Naive thymus-derived CD8-positive, alpha-beta T cell (primary cell): ENCODE measurements at places on chromosomes 12 and 14. TPM values are rescaled to one million over a fixed set of nuclear protein-coding genes. Genes with fewer than 3 reads are reported as not detected.

- no peak for DNase-seq
Measured at GRCh38 chr12:96294831-96295230, 100.7 kb downstream of the ELK3 start.

DNA sequence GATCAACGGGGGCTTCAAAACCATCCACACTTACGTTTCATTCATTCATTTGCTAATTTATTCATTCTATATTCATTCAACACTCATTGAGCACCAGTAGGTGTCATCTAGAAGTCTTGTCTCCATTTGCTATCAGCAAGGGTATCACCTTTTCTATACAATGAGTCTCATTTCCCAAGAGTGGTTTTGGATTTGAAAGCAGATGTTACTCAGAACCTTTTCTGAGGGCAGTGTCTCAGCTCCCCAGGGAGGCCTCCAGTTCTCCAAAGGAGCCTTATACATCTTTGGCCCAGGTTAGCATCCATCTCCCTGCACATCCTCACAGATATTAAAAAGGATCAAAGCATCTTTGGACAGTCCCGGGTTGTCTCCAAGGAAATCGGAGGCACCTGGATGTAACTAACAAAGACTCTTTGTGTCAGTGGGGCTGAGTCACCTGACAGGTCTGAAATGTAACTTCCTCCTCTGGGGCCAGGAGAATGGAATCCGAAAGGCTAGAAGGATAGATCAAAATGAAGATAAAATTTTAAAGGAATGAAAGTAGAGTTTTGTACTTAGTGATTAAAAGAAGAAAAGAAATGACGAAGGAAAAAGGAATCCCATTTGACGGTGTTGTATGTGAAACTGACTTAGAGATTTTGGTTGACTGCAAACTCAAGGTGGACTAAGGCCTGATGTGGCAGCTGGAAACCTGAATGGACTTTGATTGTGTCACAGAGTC is 103.0 kb downstream of the VCPKMT start:
- no peak for DNase-seq

DNA sequence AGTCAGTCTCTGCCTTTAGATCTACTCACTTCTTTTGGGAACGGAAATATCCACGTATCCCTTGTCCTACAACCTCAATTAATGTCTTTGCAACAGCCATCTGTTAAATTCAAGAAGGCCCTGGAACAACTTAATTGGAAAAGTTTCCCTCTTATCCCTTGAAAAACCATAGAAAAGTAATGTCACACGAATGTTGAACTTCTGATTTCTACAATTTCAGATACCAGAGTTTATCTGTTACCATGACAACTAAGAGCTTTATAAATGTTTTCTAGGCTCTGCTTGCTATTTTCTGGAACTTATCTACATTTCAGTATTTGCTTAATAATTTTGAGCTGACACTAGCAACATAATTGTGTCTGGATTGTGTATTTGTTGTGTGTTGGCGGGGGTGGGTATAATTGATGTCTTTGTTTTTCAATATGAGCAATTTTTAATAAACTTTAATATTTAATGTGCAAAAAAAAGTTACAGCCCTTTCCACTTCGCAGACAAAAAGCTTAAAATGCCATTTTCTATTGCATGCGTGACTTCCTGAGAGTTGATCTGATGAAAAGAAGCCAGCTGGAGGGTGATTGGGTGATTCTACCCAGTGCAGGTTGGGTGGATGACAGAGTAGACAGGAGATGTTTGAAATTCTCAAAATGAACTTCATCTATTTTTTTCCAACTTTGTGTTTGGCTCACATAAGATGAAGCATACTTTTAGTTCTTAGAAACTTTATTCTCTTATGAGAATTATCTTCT is 11.8 kb upstream of the EDDM3A start:
- DNase-seq: no peak

- no peak for DNase-seq
Measured at GRCh38 chr14:31024010-31024480, 1.4 kb upstream of the AP4S1 start.

- DNase-seq: peak; percentile 32
Measured at GRCh38 chr12:103441437-103442181, 54.2 kb downstream of the C12orf42 start.

DNA sequence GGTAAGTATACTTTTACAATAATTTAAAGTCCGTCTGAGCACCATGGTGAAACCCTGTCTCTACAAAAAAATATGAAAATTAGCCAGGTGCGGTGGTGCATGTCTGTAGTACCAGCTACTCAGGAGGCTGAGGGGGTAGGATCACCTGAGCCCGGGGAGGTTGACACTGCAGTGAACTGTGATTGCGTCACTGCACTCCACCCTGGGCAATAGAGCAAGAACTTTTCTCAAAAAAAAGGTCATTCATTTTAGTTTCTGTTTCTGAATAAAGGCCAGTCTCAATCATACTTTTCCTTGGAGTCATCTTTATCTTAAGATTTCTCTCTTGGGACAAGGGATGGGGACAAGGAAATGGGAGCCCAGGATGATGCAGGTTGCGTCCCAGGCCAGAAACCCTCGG is 12.9 kb downstream of the ANKRD13A start:
- DNase-seq: peak; percentile 46

DNA sequence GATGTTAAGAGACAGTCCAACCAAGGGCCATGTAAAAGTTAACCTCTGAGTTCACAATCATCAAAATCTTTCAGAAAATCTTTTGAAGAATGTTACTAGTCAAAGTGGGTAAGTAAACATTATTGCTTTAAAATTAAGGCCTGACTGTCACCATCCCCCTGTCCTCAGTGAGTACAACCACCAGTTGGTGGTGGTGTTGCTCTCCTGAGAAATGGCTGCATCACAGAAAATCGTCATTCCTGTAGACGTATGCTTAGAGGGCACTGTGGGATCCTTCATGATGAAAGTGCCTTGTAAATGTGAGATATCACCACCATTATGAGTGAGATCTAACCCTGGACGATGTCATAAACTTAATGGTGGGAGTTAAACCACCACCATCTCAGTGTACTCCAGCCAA is 451.2 kb downstream of the RPS29 start:
- DNase-seq: no peak

DNA sequence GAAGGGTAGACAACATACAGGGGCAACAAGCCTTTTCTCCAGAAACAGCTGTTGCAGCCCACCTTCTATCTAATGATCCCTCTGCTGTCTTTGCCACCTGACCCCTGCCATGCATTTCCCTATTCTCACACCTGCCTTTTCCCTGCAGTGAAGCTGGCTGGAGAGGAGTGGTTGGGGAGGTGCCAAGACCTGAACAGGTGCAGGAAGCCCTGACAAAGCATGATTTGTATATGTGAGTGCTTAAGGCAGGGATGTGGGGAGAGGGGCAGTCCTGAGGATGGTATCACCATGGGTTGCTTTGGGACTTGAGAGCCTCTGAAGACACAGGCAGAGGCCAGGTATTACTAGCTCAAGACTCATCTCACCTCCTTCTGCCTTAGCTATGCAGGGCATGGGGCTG is 2.9 kb upstream of the PFDN5 start:
- DNase-seq: no peak

- no peak for DNase-seq
Measured at GRCh38 chr12:62347922-62348650, 87.9 kb downstream of the USP15 start.

- no peak for DNase-seq
Measured at GRCh38 chr14:95707327-95707726, 6.6 kb downstream of the TCL1A start.

DNA sequence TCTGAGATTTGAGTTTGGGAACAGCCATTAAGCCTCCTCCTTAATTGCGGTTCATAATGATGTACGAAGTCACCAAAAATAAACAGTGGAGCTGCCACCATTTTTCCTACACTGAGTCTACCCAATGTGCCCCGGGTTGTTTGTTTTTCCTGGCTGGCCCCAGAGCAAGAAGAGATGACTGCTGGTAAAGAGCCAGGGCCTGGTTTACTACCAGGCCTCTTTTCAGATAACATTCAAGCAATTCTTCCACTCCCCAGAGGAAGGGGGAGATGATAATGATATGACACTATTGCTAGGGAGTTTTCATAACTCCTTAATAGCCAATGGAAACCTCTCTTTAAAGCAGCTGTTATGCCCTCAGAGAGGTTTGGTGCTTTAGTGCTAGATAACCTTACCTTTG is 42.3 kb downstream of the BRAP start:
- DNase-seq: no peak

- no peak for DNase-seq
Measured at GRCh38 chr14:23556700-23557440, 799 bp downstream of the THTPA start.

- no peak for DNase-seq
Measured at GRCh38 chr14:29062976-29063375, 296.4 kb downstream of the FOXG1 start.

- DNase-seq: no peak
Measured at GRCh38 chr12:49961993-49962764, 507 bp downstream of the AQP5 start.

DNA sequence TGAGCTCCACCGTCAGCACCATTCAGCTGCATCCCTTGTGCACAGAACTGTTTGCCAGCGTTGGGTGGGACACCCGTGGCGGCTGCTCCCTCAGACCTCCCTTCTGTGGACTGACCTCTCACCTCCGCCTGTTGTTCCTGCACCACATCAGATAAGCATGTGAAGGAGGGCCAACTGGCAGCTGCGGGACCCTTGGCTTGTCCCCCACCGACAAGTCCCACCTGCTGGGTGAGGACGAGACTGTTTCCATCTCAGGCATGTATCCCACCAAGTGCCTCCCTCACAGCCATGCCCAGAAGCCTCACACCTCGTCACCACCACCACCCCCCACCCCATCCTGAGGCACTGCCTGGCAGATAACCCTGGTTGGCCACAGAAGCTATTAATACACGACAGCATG is 18.6 kb upstream of the TEAD4 start:
- DNase-seq: no peak

DNA sequence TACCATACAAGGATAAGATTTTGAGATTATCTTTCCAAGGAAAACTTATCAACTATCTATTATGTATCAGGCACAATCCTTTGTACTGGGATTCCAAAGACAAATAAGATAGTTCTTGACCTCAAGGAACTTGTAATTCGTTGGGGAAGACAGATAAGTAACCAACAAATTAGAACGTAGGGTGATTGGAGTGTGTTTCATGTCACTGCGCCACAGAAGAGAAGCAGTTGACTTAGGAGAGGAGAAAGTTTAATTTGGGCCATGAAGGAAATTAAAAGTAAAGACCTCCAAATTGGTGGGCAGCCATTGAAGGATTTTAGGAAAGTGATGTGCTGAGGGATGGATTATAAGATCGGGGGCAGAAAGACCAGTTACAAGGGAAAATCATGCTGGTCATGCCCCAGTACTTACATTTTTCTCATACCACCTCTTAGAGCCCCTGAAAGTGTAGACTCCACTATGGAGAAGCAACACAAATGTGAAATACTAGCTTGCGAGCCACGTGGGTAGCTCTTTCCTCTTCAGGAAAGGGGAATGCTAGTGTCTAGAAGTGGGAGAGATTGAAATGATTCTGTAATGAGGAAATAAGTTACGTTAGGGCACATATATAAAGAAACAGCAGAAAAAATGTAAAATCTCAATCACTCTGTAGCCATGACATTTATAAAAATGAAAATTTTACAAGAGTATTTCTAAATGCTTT is 148.7 kb downstream of the ETV6 start:
- DNase-seq: no peak

Gene DEPDC4
- 0.81 TPM for total RNA-seq

Gene SSTR1
- total RNA-seq: not detected

Gene MMAB
- total RNA-seq: 21.6 TPM

Gene STON2
- total RNA-seq: not detected

Gene FOXG1
- total RNA-seq: not detected
